ENCODE measurements at places on chromosomes 5 and 9.

DNA sequence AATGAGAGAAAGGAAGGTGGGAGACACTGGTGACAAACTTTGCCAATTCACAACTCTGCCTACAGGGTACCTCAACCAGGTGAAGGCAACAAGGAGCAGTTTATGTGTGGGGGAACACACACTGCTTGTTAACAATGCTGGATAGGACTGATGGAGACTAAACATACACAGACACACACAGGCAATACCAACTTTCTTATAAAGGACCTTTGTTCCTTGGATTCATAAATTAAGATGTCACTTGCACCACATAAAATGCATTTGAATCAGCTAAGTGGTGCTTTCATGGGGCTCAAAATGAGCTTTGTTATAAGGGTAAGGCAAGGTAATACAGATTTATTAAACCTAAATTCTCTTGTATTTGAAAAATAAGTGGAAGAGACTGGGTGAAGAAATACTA is 4.0 kb downstream of the TSTD2 start:
- no peak for DNase-seq

DNA sequence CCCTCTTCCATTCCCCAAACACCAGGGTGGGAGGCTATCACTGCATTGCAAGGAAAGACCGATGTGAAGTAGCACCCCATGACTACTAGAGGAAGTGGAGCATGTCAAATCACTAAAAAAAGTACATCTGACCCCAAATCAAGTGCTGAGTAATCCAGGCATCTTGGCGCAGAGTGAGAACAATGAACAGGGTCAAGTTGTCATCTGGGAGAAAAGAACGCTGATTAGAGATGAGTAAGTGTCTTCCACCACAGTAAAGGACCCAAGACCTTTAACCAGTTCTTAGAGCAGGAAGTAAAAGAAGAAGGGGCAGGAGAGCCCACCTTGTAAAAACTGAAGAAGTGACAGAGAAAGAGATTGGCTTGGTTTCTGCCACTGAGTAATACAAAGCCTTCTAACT is 75.0 kb upstream of the RAD23B start:
- no peak for DNase-seq

DNA sequence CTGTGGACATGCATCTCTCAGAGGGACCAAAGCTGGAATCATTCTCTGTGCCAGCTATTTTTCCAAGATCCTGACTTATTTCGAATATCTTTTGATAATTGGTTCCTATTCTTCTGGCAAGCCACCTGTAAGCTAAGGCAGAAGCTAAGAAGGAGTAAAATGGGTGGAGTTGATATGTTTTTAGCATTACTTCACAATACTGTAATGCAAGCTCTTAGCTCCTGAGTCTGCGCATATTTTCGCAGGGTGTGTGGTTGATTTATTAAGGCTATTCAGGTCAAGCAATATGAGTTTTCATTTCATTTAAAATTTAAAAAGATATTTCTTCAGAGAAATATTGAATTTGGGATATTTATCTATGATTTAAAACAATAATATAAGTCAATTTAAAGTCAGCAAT is 158.5 kb upstream of the ADAMTS16 start:
- no peak for DNase-seq

DNA sequence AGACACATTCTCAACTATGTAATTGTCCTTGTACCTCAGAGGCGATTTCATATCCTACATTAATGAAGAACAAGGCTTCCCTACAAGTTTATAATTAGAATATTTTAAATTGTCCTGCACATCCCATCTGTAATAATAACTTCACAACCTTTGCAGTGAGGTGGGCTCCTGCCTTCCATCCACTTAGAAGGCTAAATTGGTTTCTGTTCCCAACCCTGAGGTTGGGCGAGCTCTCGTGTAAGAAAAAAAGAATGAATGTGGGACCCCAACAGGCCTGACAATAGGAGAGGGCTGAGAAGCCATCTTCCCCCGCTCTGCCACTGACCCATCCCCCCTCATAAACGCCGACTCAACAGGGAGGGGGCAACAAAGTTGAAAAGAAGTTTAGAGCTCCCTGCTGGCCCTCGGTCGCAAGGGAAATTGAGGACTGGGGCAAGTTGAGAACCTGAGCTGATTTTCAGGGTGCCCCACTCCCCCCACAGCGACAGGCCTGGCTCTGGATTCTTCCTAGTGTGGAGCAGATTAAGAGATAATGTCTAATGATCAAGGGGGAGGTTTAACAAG is 9.4 kb downstream of the BARHL1 start:
- DNase-seq: no peak

DNA sequence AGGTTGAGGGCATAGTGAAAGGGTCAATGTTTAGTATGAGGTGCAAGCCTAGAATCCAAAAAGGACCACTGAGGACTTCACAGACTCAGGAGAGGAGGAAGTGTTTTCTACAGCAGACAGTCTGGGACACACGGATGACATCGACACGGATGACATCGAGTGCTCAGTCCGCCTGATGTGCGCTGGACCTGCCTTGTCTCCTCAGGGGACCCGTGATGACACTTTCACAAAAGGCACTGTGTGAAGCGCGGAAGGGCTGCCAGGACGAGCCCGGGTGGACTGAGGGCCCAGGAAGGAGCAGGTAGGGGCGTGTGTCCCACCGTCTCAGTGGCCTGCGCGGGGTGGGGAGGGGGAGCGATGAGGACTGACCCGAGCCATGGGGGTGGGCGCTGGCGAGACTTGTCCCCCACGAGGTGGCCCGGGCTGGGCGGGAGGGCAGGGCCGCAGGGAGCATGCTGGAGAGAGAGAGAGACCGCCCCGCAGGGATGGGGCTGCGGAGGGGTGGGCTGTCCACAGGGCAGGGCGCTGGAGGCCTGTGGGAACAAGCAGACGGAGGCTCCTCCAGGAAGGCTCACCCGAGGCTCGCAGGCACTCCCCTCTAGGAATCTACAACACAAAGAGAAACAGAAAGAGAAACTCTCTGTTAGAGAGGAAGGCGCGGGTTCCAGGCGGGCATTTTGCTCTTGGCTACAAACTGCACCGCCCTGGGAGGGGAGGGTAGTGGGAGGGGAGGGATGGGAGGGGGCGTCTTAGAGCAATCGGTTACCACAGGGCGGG is 54.9 kb downstream of the USP20 start:
- peak; percentile 67 for DNase-seq
